Activated CD4-positive, alpha-beta memory T cell treated with anti-CD3 and anti-CD28 coated beads, Interleukin-2, amount 10 ng/mL, durations not matched to agents 7 days and 5 days (primary cell): ENCODE measurements at places on chromosomes 2 and 18. TPM values are rescaled to one million over a fixed set of nuclear protein-coding genes. Genes with fewer than 3 reads are reported as not detected.

The DUSP19 gene
- 0.93 TPM for total RNA-seq

- no peak overlapping the region for H3K4me3 ChIP-seq
- no peaks in the 10 kb centered on the region for H3K4me1 ChIP-seq
- no peaks in the 10 kb centered on the region for H3K36me3 ChIP-seq
- no peak overlapping the region for H3K27ac ChIP-seq
- peaks cover 8% of the 10 kb centered on the region for H3K27me3 ChIP-seq
Measured at GRCh38 chr2:126792993-126793392, 105.7 kb upstream of the TEX51 start.

The DUSP2 gene
- 42.5 TPM for total RNA-seq

- no peak for DNase-seq
- H3K36me3 ChIP-seq: no peaks in the 10 kb centered on the region
- H3K27ac ChIP-seq: no peak overlapping the region
- no peaks in the 10 kb centered on the region for H3K4me1 ChIP-seq
- no peaks in the 10 kb centered on the region for H3K27me3 ChIP-seq
Measured at GRCh38 chr2:228352048-228352447, 170.6 kb upstream of the SPHKAP start.
